Fibroblast of villous mesenchyme (primary cell): ENCODE measurements at places on chromosomes 1 and 21.

- no peak for DNase-seq
Observed at GRCh38 chr1:242827538-242827937, 303.0 kb upstream of the PLD5 start.

GRCh38 chr1:223102797-223103533 lies 40.1 kb downstream of the TLR5 start:
- no peak for DNase-seq

DNA sequence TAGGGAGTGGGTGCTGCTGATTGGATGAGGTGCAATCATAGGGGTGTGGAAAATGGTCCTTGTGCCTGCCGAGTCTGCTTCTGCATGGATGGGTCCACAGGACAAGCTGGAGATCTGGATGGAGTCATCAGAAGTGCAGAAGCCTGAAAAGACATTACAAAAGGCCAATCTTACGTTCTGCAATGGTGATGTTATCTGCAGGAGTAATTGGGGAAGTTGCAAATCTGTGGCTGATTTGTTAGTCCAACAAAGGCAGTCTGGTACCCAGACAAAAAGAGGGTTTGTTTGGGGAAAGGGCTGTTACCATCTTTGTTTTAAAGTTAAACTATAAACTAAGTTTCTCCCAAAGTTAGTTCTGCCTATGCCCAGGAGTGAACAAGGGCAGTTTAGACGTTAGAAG lies 166.5 kb downstream of the PGBD5 start:
- DNase-seq: no peak

DNA sequence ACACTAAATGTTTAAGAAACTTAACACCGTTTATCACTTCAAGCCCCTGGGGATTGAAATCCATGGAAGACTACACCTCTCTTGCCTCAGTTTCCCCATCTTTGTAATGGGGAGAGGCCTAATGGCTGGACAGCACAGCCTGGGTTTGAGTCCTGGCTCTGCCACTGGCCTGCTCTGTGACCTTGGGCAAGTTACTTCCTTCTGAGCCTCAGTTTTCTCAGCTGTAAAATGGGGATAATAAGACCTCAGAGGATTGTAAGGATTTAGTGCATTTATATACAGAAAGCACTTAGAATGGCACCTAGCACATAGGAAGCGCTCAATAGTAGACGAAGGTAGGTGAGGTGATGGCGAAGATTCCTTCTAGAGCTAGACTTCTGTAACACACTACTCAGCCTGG lies 5.5 kb downstream of the AGTRAP start:
- DNase-seq: no peak

DNA sequence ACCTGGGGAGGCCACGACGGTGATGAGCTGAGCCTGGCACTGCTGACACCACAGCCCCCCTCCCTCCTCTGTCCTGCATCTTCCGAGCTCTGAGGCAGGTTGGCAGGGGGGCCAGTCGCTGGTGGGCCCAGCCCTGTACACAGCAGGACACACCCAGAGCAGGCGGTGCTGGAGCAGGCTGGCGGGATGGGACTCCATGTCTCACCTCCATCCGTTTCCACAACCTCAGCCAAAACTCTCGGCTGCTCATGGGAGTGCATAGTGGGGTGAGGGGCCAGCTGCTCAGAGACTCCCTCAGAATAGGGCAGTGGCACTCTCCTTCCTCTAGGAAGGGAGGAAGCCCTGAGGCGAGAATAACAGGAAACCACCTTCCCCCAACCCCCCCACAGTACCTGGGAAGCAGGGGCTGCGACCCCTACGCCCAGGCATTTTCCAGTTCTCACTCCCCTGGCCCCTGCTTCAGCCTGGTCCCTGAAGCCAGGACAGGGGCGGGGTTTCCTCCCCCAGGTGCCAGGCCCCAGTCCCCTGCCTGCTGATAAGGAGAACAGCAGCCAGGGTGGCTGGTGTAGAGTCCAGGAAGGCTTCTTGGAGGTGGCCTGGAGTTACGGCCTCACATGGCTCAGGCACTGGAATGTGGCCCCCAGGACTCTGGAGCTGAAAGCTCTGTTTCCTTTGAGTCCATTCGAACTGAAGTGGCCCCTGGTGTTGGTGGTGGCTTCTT lies 3.2 kb upstream of the IBA57 start:
- DNase-seq: no peak

GRCh38 chr1:4529446-4530165 lies 124.8 kb upstream of the AJAP1 start:
- no peak for DNase-seq

DNA sequence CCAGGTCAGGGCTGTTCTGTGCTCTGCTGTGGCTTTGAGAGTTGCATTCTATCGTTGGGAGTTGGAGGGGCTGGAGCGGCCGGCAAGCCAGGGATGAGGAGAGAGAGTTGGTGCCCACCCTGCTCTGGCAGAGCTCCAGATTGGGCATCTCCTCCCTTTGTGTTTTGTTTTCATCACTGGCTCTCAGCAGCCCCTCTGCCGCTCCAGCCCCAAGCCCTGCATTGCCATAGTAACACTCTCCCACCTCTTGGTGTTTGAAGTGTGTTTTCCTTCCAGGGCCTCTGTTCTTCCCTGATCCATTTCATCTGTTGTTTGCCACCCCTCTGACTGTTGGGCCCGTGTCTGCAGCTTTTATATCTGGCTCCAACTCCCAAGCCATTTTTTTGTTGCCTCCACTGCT lies 152.7 kb downstream of the URB2 start:
- no peak for DNase-seq

- DNase-seq: no peak
Observed at GRCh38 chr1:162944974-162945674, 84.1 kb upstream of the CCDC190 start.

DNA sequence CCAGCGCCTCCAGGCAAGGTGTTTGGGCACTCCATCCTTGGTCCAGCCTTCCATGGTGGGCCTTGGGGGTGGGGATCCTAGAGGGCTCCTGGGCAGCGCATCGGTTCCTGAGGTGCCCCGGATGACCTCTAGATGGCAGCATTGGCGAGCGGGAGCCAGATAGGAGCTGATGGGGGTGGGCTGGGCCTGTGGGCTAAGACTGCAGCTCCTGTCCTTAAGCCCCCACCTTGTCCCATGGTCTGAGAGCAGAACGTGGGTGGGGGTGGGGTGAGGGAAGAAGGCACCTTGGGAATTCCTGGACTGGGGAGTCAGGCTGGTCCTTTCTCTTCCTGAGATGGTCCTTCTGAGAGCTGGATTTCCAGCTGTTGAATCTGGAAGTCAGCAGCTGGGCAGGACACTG lies 93.4 kb upstream of the CSF3R start:
- peak; percentile 36 for DNase-seq

GRCh38 chr1:212600980-212601379 lies 7.6 kb upstream of the ATF3 start:
- no peak for DNase-seq

- DNase-seq: no peak
Observed at GRCh38 chr1:170619241-170620028, 44.5 kb upstream of the PRRX1 start.

DNA sequence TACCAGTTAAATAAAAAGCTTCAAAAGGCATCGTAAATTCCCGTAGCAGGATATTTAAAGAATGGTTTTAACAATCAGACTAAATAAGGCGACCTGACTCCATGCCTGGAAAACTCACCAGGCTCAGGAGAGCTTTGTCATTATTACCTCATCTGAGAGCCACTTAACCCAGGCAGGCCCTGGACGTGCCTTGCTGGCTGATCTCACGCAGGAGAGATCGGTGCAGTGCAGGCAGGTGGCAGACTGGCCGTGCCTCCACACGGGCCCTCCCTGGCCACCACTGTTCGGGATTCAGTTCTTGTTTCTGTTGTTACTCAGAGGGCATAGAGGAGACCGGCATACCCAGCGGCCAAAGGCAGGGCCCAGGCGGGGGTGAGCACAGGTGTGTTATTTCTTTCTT lies 6.4 kb downstream of the MT1HL1 start:
- no peak for DNase-seq

GRCh38 chr1:111571987-111572386 lies 47.6 kb upstream of the RAP1A start:
- DNase-seq: peak; percentile 48

DNA sequence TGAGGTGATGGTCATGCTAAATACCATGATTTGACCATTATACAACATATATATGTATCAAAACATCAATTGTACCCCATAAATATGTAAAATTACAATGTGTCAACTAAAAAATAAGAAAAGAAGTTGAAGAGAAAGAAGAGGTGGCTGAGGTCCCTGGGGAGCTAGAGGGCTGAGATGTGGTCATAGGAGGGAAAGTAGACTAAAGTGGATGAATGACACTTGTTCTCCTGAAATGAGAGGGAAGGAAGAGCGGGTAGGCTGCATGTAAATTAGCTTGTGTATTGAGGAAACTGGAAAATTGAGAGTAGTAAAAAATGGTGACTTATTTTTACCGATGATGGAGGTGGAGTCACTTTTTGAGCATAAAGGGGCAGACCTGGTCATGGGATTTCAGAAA lies 117.0 kb downstream of the ST6GALNAC3 start:
- DNase-seq: no peak

GRCh38 chr1:19138331-19138730 lies 71.7 kb downstream of the UBR4 start:
- DNase-seq: no peak

DNA sequence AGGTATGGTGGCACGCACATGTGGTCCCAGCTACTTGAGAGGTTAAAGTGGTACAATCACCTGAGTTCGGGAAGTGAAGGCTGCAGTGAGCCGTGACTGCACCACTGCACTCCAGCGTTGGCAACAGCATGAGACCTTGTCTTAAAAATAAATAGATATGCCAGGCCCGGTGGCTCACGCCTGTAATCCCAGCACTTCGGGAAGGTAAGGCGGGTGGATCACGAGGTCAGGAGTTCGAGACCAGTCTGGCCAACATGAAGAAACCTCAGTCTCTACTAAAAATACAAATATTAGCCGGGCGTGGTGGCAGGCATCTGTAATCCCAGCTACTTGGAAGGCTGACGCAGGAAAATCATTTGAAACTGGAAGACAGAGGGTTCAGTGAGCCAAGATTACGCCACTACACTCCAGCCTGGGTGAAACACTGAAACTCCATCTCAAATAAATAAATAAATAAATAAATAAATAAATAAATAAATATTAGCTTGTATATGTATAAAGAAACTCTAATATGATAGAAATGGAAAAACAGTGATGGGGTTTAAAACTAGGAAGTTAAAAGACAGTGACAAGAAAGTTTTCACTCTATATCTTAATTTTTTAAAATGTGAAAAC lies 18.8 kb downstream of the GATAD2B start:
- DNase-seq: no peak
